ENCODE measurements at places on chromosomes 7 and 10.

DNA sequence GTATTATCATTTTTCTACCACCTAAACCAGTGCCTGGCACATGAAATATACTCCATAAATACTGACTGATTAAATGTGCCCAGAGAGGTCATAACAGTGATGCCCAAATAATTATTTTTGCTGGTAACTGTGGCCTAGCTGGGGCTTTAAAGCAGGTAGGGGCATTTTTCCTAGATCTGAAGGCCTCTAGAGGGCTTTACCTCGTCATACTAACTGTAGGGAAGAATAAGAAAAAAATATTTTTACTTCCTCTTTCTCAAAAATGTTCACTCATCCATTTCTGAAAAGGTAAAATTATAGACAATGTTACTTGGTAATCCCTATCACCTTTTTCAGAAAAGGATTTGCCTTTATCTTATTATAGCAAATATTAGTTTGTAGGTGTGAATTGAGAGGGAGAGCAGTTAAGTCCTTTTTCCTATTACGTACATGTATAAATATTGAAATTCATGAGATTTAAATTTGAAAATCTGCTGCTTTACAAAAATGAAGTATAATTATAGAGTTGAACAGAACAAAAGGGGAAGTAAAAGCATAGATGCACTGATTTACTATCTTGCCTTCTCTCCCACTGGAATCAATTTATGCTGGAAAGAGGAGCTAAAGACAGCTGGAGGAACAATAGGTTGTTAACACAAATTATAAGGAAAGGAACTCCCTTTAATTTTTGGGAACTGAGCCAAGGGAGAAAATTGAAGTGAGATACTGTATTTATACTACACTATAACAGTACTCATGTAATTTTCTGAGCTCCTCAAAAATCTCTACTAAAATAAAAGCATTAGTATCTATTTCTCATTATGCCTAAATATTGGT is 71.5 kb upstream of the NOBOX start:
- DNase-seq, result no peak

- DNase-seq, result no peak
These were observed 143.6 kb downstream of the CUBN start for GRCh38 chr10:16986082-16986405.

GRCh38 chr7:103113164-103113563 is 35.7 kb downstream of the NAPEPLD start:
- no peak for DNase-seq

- no peak for DNase-seq
These were observed 177.7 kb upstream of the SP8 start for GRCh38 chr7:20964281-20964918.

DNA sequence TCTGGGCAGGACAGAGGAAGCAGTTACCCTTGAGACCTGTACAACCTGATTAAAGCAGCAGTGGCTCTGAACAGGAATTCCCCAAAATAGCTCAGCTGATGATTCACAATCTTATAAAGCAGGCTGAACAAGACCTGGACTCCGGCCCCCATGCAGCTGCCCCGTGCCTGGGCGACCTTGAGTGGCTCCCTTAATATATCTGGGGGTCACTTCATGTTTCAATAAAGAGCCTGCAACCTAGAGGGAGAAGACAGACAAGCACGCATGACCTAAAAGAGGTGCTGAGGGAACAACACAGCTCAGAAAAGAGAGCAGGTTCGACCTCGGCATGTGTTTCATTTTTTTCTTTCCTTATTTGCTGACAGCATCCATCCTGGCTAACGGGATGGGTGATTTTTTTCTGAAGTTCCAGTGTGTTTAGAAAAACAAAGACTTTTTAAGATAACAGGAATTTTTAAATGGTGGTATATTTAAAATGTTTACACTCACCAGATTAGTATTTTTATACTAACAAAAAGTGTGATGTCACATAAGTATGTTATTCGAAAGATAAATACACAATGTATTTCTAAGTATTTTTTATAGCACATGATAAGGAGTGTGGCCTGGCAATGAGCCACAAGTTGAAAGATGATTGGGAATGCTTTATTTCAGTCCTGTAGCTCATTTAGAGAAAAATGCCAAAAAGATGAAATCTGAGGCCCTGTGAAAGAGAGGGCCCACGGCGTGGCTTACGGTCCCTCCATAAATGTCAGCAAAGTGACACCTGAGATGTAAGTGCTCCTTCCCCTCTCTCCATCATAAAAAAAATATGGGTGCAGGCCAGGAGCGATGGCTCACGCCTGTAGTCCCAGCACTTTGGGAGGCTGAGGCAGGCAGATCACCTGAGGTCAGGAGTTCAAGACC is 161.3 kb downstream of the SLIT1 start:
- no peak for DNase-seq

- DNase-seq, result no peak
These were observed 4.8 kb upstream of the GCK start for GRCh38 chr7:44194069-44194468.

DNA sequence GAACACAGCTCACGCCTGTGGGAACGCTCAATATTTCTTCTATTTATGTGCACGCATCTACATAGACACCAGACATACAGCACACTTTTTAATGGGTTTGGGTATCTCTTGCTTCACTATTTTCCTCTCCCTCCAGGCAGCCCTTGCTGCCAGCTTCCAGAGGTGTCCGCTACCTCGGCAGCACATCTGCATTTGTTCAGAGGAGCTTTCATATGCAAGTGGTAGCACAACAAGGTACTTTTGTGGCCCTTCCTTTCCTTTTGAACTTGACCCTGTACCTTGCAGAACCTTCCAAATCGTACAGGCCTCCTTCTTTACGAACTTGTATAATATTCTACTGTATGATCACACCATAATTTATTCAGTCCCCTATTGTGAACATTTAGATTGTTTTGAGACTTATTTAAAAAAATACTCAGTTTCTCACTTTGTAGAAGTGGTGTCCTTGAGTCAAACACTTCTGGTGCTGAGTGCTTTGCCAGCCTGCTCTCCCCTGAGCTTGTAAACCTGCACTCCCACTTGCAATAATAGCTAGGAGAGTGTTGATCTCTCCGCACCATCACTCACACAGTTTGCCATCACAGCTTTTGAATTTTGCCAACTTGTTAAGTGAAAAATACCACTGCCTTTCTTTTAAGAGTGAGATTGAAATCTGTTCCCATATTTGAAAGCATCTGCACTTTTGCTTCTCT is 106.0 kb upstream of the ZNF32 start:
- DNase-seq, result no peak

GRCh38 chr10:6135589-6136168 is 46.8 kb downstream of the RBM17 start:
- no peak for DNase-seq

GRCh38 chr10:47412869-47413268 is 28.8 kb upstream of the ZNF488 start:
- DNase-seq, result no peak

DNA sequence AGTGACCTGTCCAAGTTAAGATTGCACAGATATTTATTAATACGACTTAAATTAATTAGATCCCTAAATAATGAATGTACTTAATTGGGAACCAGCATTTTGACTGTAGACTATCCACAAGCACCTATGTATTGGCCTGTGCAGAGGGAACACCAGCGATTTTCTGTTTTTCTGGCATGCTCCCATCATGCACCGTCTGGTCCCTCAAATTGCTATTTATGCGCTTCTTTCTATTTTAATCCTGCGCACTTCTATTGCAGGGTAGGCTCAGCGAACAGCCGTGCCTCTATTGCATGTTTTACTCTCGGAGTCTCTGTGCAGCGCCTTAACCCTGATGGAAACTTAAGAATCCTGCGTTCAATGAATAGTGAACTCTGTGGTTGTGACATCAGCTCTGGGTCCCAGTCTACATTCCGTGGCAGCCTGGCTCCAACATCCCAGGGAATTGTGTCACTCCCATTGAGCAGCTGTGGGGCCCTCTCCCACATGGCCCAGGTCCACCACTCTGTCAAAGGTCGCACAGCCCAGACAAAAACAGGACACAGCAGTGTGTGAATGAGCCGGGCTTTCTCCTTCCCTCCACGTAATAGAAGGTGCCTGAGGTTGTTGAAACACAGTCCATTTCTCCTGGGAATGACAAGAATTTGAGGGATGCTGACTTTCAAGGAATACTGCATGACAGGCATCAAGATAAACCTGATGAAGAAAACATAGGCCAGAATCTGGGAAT is 239.7 kb upstream of the KLF6 start:
- DNase-seq, result no peak

GRCh38 chr7:29499932-29500331 is 63.7 kb upstream of the PRR15 start:
- no peak for DNase-seq

DNA sequence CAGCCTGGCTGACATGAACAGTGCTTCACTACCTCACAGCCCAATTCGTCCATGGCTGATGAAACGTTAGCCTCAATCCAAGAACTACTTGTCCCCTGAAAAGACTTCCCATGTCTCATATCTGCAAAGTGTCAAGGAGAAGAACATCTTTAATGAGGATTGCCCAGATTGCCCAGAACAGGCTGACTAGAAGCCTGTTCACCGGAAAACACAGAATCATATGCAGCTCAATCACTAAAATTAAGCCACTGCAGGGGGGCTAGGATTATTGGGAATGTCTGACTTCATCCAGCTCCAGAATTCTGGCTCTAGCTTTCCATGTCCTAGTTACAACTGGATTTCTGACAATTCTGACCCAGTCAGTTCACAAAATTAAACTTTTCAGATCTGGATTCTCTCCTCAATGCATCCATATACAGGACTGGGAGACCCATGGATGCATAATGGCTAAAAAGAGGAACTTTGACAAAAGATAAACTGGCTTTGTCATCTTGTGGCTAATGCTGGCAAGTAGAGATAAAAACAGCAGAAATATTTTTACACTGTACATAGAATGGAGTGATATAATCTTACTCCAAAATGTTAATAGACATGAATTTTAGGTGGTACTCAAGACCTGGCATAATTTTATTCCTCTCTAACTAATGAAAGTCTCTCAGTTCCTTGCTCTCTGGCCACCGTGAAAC is 467.0 kb upstream of the POT1 start:
- DNase-seq, result no peak

- DNase-seq, result no peak
These were observed 32.9 kb upstream of the CUX1 start for GRCh38 chr7:101784292-101785127.

- peak; percentile 56 for DNase-seq
These were observed 18.8 kb upstream of the AOAH start for GRCh38 chr7:36742911-36743775.

GRCh38 chr7:6218329-6218728 is 54.1 kb downstream of the CYTH3 start:
- no peak for DNase-seq

DNA sequence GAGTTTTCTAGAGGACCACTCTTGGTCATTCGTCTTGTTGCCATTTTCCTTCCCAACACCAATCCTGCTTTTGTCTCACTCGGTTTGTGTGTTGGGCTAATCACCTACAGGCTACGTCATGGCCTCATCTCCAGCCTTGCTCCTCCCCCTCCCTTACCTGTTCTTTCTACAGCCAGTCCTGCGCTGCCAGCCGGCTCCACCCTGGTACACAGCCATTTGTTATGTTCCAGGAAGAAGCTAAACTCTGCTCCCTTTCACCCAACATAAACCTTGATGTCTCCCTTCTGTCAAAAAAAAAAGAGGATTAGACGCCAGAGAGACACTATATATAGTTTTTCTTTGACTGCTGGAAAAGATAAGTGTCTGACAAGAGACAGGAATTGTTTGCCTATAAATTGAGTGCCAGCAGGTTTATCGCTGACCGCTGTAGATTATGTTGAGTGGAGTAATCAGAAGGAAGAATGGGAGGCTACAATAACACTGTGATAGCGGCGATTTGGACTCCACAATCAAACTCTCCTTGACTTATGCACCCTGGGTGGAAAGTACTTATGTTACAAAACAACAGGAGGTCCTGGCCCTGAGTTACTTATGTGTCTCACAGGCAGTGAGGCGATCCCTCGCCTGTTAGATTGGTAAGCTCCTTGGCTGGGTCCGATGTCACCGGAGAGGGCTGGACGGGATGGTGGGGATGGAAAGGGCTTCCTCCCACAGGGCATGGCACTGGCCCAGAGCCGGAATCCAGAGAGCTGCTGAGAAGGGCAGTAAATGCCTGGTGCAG is 171.3 kb upstream of the BMPER start:
- DNase-seq, result no peak
